ENCODE measurements at places on chromosomes 11 and 22.
A peak's percentile ranks its signal among the peaks of the same experiment; 100 is the strongest.

GRCh38 chr11:765025-765801 is 12.1 kb downstream of the GATD1 start:
- peak; percentile 77 for DNase-seq

GRCh38 chr22:29480512-29481264 is 670 bp downstream of the NEFH start:
- no peak for DNase-seq

DNA sequence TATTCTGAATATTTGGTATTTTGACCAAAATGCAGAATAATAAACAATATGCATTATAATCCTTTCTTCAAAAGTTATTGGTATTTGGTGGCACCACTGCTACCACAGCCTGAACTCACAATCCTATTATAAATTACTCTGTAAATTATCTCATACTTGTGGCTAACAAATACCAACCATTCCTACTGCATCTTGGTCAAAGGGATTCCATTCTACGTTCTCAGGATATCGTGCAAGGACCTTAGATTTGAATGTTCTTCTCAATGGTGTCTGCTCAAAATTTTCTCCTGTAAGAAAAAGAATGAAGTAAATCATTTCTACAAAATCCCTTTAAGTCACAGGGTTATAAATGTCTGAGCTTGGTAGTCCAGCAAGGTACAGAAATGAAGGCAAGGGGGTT is 58.7 kb downstream of the DENND5A start:
- no peak for DNase-seq

GRCh38 chr11:58926251-58926650 is 13.0 kb upstream of the GLYATL1 start:
- DNase-seq: no peak

DNA sequence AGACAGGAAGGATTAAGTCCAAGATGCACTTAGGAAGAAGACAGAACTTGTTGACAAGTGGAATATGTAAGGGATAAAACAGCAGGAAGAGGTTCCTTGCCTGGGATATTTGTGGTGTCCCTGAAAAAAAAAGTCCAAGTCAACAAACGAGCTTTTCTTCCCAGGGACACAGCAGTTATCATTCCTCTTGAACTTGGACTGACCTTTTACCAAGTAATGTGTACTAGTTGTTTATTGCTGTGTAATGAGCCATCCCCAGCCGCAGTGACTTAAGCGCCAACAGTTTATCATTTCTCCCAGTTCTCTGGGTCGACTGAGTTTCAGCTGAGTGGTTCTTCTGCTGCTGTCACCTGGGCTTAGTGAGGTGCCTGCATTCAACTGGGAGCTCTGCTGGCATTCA is 37.0 kb downstream of the KREMEN1 start:
- no peak for DNase-seq

DNA sequence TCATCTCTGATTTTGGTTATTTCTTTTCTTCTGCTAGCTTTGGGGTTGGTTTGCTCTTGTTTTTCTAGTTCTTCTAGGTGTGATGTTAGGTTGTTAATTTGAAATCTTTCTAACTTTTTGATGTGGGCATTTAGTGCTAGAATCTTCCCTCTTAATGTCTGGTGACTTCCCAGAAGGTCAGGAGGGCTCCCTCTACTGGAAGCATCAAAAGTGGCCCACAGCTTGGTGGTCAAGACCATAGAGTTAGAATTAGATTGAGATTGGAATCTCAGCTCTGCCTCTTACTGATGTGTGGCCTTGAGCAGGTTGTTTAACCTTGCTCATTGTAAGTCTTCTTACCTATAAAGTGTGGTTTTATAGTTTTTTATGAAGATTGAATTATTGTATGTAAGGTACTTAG is 99.3 kb downstream of the FDX1 start:
- DNase-seq: no peak

GRCh38 chr11:18650353-18650752 is 16.2 kb upstream of the SPTY2D1 start:
- no peak for DNase-seq

GRCh38 chr11:34971928-34972327 is 55.5 kb downstream of the PDHX start:
- DNase-seq: no peak

DNA sequence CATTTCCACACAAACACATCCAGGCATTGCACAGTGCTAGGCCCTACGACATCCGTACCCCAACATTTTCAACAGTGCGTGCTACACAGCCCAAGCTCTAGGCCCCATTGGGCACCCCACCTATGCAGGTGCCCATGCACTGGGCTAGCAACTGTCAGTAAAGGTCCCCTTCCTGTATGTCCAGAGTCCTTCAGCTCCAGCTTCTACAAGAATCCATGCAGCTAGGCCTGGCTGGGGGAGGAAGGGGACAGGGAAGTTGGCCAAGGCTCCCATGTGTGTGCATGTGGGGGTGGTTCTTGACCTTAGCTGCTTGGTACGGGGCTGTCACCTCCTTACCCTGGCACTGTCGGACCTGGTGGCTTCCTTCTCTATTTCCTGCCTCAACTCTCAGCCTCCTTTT is 1.3 kb downstream of the B3GAT1 start:
- DNase-seq: no peak

DNA sequence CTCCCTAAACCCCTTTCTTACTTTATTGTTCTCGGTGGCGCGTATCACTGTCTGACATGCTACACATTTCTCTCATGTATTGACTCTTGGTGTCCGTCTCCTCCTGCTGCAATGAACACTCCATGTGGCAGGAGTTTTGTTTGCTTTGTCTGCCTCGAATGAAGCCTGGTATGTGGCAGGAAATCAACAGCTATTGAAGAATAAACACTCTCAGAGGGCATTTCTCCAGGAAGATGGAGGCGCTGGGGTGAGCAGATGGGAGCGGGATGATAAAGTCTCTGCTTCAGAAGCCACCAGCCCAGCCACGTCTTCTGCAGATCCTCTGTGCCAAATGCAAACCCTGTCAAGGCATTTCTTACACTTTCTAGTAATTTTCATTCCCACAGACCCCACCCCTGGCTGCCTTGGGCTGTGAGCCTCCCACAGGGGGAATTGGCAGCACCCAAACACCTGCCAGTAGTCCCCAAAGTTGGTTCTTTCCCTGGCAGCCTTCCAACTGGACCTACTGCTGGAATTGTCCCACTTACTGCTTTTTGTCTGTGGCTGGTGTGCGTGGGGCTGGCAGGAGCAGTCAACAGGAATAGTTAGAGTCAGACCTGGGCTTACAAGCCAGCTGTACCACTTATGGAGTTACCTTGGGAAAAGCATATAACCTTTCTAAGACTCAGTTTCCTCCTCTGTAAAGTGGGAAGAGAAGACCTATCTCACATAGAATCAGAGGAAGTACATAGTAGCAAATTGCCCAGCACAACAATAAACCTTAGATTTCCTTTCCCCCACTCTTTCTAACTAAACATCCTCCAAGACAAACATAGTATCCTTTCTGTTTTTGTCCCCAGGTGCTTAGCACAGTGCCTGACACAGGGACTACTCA is 13.3 kb upstream of the IL10RA start:
- no peak for DNase-seq

DNA sequence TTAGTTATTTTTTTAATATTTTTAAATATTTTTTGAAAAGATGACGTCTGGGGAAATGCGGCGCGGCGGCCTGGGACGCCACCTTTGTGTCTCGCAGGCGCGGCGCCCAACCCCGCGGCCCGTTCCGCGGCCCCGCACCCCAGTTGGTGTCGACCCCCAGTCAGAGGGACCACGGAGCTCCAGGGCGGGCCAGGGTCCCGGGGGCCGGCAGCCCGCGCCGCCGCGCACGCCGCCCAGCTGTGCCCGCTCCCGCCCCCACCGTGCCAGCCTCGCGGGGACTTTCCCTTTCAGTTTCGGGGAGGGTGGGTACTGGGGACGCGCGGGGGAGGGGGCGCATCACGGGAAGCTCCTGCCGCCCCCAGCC is 1.6 kb downstream of the CCND1 start:
- no peak for DNase-seq

DNA sequence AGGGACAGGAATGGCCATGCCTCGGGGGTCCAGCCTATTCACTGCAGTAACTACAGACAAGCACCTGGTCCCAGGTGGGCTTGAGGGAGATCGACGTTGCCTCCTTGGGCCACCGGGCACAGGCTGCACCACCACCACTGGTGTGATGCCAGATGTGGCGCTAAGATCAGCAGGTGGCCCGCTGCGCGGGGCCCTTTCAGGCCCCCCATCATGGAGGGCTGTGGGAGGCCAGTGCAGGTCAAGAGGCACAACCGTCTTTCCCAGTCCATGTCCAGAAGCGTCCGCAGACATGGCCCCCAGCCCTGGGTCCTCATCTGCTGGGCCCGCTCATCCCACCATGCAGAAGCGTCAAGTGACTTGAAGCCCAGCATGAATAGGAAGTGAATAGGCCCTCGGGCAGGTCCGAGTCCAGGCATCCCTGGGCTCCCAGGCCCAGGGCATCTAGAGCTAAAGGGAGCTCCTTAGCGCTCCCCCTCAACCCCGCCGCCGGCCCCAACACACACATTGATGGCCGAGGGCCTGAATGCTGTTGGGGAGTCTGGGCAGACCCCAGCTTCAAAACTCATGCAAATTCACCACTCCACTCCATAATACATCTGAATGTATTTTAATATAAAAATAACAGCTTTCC is 18.3 kb downstream of the FADS3 start:
- no peak for DNase-seq

- no peak for DNase-seq
Measured at GRCh38 chr22:20319041-20319744, 667 bp downstream of the DGCR6L start.

DNA sequence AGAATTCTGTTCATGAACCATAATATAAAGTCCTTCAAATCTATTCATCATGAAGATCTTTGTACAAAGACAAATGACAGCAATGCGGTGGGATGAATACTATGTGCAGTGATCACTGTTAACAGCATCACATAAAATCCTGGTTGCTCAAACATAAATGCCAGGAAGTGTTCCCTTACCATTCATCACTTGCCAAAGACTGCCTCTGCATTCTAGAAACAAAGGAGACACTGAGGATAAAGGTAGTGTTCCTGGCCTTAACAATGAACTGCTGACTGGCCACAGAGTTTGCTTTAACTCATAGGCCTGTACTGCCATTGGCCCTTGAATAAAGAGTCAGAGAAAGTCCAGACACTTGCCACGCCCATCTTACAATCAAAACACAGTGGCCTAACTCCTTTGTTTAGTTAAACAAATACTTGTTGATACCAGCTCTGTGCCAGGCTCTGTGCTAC is 29.5 kb downstream of the C2CD3 start:
- no peak for DNase-seq

GRCh38 chr11:2804189-2804588 is 81.4 kb downstream of the CDKN1C start:
- DNase-seq: no peak

DNA sequence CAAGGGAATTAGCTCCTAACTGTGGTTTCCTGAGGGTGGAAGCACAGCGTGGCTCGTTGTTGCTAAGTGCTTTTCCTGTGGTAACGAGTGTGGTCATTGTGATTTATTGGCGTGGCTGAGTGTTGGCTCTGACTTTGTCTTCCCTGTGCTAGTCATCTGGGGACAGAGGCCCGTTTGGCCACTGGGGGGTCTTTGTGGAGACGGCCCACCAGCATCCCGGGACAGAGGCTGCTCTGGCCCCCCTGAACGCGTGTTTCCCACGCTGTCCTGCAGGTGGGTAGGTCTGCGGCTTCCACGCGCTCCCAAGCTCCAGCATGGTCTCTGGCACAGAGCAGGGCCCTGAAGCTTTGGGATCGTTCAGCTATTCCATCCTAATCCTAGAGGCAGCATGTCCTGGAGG is 1040.0 kb downstream of the TBC1D22A start:
- no peak for DNase-seq

DNA sequence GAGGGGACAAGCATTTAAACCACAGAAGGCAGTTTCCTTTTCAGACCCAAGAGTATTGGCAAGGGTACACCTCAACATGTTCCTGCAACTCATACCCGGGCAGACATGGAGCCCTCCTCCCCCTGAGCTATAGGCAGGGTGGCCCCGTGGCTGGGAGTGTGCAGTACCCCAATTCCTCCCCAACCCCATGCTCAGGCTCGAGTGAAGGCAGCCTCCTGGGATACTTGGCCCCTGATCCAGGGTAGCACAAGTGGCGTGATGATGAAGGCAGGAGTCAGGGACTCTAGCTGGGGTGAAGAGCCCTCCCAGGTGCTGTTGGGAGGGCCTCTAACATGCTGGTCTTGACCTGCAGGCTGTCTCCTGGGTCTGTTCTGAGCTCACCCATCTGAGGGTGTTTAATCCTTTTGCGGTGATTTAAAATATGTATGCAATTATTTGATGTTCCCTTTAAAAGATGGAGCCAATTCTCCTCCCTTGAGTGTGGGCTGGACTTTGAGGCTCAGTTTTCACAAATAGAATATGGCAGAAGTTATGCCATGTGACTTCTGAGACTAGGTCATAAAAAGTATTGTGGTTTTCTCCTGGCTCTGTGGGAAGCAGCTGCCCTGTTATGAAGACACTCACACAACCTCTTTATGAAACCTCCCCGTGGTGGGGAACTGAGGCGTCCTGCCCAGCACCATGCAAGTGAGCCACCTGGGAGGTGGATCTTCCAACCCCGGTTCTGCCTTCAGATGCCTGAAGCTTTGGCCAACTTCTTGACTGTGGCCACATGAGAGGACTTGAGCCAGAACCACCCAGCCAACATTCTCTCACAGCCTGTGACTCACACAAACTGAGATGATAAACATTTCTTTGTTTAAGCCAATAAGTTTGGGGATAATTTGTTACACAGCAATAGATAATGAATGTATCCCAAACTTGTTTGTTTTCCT is 54.7 kb upstream of the NECTIN1 start:
- no peak for DNase-seq

DNA sequence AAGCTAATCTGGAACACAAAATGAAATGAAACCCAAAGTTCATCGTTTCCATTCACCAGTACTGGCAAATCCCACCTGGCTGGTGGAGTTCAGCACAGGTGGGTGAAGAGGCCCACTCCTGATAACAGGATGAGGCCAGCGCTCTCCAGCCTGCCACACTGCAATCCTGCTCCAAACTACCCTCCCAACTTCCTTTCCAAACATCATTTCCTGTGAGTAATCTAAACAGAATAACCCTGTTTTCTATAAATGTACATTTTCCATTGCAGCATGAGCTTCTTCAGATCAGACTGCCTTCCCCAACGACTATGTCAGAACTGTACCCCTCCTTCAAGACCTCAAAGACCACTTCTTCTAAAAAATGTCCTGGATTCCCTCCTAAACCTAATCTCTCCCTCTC is 15.9 kb upstream of the NFRKB start:
- DNase-seq: no peak

All from GM13976 (cell line).